H9 (cell line): ENCODE measurements at places on chromosomes 5 and 9. TPM values are rescaled to one million over a fixed set of nuclear protein-coding genes. Genes with fewer than 3 reads are reported as not detected.

DNA sequence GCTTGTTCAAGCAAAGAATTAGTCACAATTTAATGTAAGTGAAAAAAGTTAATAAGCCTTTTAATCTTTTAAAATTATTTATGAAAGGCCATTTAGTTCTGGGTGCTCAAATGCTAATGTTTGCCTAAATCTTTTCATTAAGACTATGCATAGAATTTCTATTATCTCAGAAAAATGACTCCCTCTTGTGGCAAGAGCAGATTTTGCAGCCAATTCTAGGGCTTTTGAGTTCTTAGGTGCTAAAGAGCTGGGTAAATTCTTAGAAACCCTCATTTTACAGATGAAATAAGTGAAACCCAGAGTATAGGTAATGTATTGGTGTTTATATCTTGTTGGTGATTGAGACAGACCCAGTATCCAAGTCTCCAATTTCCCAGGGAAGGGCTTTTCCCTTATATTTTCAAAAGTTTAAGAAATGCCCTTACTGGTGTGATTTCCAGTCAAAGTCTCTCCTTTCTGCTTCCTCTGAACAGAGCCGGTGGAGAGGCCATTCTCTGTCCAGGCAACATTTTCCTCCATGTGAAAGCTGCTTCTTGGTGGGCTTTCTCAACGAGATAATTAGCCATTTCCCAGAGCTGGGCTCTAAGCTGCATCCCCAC is 24.1 kb upstream of the PCSK5 start:
- no peak for DNase-seq
- H3K27me3 ChIP-seq, result no peaks in the 10 kb centered on the region
- no peak overlapping the region for H3K27ac ChIP-seq
- no peaks in the 10 kb centered on the region for H3K36me3 ChIP-seq
- no peak overlapping the region for H3K4me3 ChIP-seq
- no peaks in the 10 kb centered on the region; the same call in 1 of the 2 replicates for H3K4me1 ChIP-seq

GRCh38 chr5:72203251-72203845 is 96.1 kb downstream of the MAP1B start:
- H3K27ac ChIP-seq, result no peak overlapping the region
- no peaks in the 10 kb centered on the region for H3K27me3 ChIP-seq
- H3K36me3 ChIP-seq, result peaks cover 39% of the 10 kb centered on the region; the same call in 2 of the 3 replicates
- H3K4me1 ChIP-seq, result no peaks in the 10 kb centered on the region; the same call in 1 of the 2 replicates

OLFML2A gene
- 5.8 and 6.0 TPM in 2 replicates for total RNA-seq

- no peaks in the 10 kb centered on the region for H3K27me3 ChIP-seq
- no peak overlapping the region for H3K27ac ChIP-seq
- H3K4me1 ChIP-seq, result peaks cover 9% of the 10 kb centered on the region
- no peak overlapping the region for H3K4me3 ChIP-seq
Observed at GRCh38 chr9:110260911-110261310, 4.6 kb upstream of the TXN start.

DNA sequence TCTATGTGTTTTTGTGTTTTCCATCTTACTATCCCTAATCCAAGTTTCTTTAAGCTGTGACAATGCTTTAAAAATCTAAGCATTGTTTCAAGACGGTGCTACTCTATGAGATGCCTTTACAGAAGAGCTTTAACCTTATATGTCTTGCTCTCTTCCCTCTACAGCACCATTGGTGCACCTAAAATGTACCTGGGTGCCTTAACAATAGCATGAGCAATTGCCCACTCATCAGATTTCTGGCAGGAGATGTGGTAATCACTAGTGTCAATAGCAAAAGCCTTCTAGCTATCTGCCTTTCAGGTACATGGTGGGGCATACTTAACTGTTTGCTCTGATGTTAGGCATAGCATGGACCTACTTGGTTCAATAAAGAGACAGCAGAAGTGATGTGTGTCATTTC is 222.3 kb upstream of the KIF2A start:
- 0 out of 2 replicates have a peak, but pooled peaks cover 3% of the 10 kb centered on the region for H3K36me3 ChIP-seq
- H3K27ac ChIP-seq, result no peak overlapping the region
- H3K4me1 ChIP-seq, result peaks cover 3% of the 10 kb centered on the region; the same call in 1 of the 2 replicates
- DNase-seq, result no peak
- no peaks in the 10 kb centered on the region for H3K27me3 ChIP-seq

DNA sequence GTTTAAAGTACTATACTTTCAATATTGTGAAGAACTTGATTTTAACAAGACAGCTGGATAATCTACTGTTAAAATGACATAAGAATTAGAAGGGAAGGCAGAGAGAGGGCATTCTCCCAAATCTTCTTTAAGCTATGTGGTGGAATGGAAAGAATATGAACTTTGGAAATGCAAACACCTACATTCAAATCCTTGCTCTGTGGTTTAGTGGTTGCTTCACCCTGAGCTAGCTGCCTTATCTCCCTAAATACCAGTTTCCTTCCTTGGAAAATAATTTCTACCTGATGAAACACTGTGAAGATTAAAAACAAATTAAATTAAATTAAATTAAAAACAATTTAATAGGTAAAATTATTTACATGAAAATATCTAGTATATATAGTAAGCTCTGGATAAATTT is 98.5 kb downstream of the GPR21 start:
- H3K4me1 ChIP-seq, result no peaks in the 10 kb centered on the region
- no peak overlapping the region for H3K27ac ChIP-seq
- no peak for DNase-seq

- peak overlapping the region; percentile 100 for H3K4me3 ChIP-seq
- DNase-seq, result no peak
- peaks cover 26% of the 10 kb centered on the region for H3K36me3 ChIP-seq
- H3K27me3 ChIP-seq, result no peaks in the 10 kb centered on the region
Observed at GRCh38 chr5:71456362-71456743, 902 bp downstream of the BDP1 start.

DNA sequence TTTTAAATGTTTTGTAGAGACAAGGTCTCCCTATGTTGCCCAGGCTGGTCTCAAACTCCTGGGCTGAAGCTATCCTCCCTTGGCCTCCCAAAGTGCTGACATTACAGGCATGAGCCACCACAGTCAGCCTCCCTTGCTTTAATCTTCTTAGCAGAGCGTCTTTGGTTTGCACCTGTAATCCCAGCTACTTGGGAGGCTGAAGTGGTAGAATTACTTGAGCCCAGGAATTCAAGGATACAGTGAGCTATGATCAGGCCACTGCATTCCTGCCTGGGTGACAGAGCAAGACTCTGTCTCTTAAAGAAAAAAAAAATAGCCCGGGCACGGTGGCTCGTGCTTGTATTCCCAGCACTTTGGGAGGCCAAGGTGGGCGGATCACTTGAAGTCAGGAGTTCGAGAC is 27.8 kb downstream of the UBE2D2 start:
- no peak overlapping the region for H3K4me3 ChIP-seq
- H3K27ac ChIP-seq, result no peak overlapping the region
- H3K36me3 ChIP-seq, result peaks cover 15% of the 10 kb centered on the region

- H3K4me3 ChIP-seq, result no peak overlapping the region; the same call in 2 of the 3 replicates
- peaks cover under 1% of the 10 kb centered on the region; the same call in 2 of the 3 replicates for H3K36me3 ChIP-seq
- no peak for DNase-seq
- H3K27ac ChIP-seq, result no peak overlapping the region
- H3K27me3 ChIP-seq, result no peaks in the 10 kb centered on the region
- no peaks in the 10 kb centered on the region for H3K4me1 ChIP-seq
Observed at GRCh38 chr9:128213746-128214497, 10.7 kb downstream of the DNM1 start.

ENC1 gene
- 14.4 and 15.5 TPM in 2 replicates for total RNA-seq

GDA gene
- 3.6 and 3.8 TPM in 2 replicates for total RNA-seq

ZNF454 gene
- not detected in 2 replicates for total RNA-seq

INPP5E gene
- total RNA-seq, result 20.4 and 21.0 TPM in 2 replicates

DAB2 gene
- 2.3 and 2.7 TPM in 2 replicates for total RNA-seq

ACTL7A gene
- total RNA-seq, result not detected in 2 replicates

NUDT12 gene
- 10.2 and 11.3 TPM in 2 replicates for total RNA-seq

SPATA24 gene
- total RNA-seq, result 12.9 and 13.0 TPM in 2 replicates

GRCh38 chr5:37825334-37825915 is 14.4 kb downstream of the GDNF start:
- no peaks in the 10 kb centered on the region; the same call in 1 of the 2 replicates for H3K4me1 ChIP-seq
- no peaks in the 10 kb centered on the region for H3K36me3 ChIP-seq
- H3K27me3 ChIP-seq, result no peaks in the 10 kb centered on the region
- H3K27ac ChIP-seq, result no peak overlapping the region
- DNase-seq, result no peak

VCP gene
- 407 and 409 TPM in 2 replicates for total RNA-seq

DNA sequence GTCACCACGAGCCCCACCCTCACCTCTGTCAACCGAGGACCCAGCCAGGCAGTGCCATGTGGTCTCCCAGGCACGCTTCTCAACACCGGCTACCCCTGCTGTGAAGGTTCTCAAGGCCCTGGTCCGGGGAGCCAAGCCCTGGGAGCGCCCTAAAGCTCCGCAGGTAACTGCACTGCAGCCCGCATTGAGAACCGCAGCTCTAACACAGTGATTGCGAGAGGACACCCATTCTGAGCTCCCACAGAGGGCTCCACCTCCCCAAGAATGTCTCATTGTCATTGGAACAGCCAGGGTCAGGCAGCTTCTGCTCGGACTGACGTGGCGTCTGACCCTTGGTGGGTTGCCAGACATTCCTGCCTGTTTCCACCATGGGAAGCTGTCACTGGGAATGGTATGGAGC is 88.3 kb downstream of the ANKRD33B start:
- no peak overlapping the region for H3K4me3 ChIP-seq
- no peak for DNase-seq
- H3K27ac ChIP-seq, result no peak overlapping the region
- H3K27me3 ChIP-seq, result no peaks in the 10 kb centered on the region
- no peaks in the 10 kb centered on the region; the same call in 1 of the 2 replicates for H3K4me1 ChIP-seq
- no peaks in the 10 kb centered on the region; the same call in 2 of the 3 replicates for H3K36me3 ChIP-seq

DNA sequence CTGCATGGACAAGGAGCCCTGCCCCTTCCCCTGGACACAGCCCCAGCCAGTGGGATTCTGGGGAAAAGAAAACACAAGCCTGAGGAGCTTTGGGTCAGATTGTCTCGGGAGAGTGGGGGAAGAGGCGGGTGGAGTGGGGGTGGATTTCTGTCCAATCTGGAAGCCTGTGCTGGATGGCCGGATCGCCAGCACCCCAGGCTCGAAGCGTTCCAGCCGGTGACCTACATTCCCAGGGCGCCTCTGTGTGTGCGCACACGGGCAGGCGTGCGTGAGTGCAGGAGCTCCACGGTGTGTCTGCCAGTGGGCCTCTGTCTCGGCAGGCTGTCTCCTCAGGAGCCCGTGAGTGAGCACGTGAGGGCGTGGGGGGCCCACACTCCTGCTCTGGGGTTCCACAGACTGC is 74.3 kb upstream of the DAB2IP start:
- no peaks in the 10 kb centered on the region for H3K36me3 ChIP-seq
- H3K27me3 ChIP-seq, result no peaks in the 10 kb centered on the region
- DNase-seq, result no peak
- no peak overlapping the region for H3K4me3 ChIP-seq

GRCh38 chr5:15737871-15738664 is 238.1 kb downstream of the FBXL7 start:
- DNase-seq, result no peak
- H3K4me3 ChIP-seq, result no peak overlapping the region
- H3K27me3 ChIP-seq, result no peaks in the 10 kb centered on the region
- peaks cover 6% of the 10 kb centered on the region for H3K36me3 ChIP-seq
- H3K4me1 ChIP-seq, result no peaks in the 10 kb centered on the region

PCDHGB5 gene
- total RNA-seq, result 3.6 and 3.8 TPM in 2 replicates

DNA sequence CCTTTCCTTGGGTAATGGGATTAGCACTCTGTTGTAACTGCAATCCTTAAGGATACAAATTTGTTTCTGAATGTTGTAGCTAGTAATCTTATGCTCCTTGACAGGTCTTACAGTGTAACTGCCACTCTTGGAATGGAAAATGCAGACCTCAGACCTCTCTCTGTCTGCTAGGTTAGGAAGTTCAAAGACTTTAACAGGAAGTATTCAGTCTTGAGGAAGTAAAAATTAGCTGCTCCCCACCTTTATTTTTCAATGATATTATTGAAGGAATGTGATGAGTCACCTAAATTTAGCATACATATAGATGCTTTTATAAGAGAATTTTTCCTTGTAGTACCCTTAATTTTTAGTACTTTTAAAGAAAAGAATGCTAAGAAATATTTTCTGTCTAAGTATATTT is 71.5 kb downstream of the PAM start:
- H3K4me3 ChIP-seq, result no peak overlapping the region
- no peaks in the 10 kb centered on the region for H3K27me3 ChIP-seq
- H3K4me1 ChIP-seq, result no peaks in the 10 kb centered on the region
- no peak for DNase-seq
- H3K27ac ChIP-seq, result no peak overlapping the region

DNA sequence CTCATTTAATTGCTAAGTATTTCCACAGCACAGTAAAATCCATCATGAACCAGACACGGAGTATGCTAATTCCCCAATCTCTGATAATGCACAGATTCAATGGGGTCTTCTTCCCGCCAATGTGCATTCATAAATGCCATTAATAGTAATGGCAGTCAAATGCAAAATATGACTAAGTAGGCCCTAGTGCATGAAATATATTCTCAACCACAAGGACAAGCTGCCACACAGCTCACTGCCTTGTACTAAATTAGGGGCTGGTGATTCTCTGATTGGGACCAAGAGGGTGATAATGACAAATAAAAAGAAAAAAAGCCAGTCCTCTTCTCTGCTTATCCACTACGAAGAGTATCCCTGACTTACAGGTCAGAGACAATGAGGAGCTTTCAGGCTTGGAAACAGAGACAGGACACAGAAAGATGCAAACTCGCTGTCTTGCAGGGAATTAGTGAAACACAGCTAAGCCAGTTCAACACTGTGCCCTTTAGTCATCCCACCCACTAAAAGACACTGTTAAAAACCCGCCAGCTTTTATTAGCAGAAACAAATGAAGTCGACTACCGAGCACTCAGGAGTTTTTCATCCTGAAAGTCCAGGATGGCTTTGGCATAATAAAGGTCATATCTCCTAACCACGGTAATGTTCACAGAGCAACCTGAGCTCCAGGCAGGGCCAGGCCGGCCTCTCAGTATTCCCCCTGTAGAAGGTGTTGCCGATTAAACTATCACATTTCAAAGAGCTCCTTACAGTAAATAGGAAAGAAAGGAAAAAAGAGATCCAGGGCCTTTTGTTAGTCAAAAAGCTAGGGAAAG is 148.1 kb downstream of the EBF1 start:
- H3K4me3 ChIP-seq, result 0 out of 3 replicates have a peak overlapping the region, but pooled peaks have one; percentile 6
- peaks cover under 1% of the 10 kb centered on the region; the same call in 1 of the 2 replicates for H3K36me3 ChIP-seq
- H3K4me1 ChIP-seq, result peaks cover 4% of the 10 kb centered on the region
- DNase-seq, result peak; percentile 36
- no peak overlapping the region for H3K27ac ChIP-seq
- peaks cover 7% of the 10 kb centered on the region; the same call in 1 of the 2 replicates for H3K27me3 ChIP-seq

DNA sequence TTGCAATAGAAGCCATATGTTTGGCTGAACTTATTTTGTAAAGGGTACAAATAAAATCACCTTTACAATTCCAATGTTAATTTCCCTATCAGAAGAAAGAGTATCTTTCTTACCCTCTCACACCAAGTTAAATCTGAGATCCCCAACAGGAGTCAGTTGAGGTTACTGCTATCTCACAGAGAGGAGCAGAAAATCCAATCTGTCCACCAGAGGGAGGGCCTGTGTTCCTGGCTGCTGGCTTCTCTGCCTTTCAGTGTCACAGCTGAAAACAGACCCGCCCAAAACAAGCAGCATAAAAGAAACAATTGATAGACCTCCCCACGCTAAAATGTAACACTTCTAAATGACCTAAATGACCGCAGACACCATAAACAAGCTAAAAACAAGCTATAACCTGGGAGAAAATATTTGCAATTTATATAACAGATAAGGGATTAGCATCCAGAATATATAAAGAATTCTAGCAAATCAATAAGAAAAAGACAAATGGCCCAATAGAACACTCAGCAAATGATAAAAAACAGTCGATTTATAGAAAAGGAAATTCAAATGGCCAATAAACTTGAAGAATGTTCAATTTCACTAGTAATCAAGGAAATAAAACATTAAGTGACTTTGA is 24.5 kb upstream of the MVB12B start:
- H3K27me3 ChIP-seq, result no peaks in the 10 kb centered on the region
- H3K4me1 ChIP-seq, result no peaks in the 10 kb centered on the region
- DNase-seq, result peak; percentile 74
- no peak overlapping the region for H3K4me3 ChIP-seq
- H3K27ac ChIP-seq, result no peak overlapping the region
- H3K36me3 ChIP-seq, result no peaks in the 10 kb centered on the region

ZBED3 gene
- 7.6 and 7.8 TPM in 2 replicates for total RNA-seq

FAM193B gene
- 65.0 and 71.5 TPM in 2 replicates for total RNA-seq
